SIG-M5 (cell line): ENCODE measurements at places on chromosomes 2 and 18.

DNA sequence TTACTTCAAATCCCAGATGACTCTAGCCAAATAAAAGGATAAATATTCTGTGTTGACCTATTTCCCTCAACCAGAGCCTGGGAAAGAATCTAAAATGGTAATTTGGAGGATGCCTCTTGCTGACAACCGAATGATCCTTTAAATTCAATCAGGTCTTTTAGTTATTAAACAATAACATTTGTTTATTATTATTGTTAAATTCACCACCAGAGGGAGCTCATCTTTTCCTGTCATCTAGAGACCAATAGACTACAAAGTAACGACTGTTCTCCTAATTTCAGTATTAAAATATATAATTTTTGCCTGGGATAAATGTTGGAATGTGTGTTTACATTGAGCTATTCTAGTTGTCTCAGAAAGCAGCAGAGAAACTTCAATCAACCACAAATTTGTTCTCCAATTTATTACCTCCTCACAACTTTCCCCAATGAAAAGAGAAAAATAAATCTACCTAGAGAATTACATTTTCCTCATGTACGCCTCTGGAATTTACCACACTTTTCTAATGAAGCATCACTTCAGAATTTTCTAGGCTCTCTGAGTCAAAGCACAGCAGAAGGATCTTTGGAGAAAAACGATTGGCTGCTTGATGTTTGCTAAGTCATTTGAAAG lies 142.7 kb downstream of the SCG2 start:
- DNase-seq, result no peak

DNA sequence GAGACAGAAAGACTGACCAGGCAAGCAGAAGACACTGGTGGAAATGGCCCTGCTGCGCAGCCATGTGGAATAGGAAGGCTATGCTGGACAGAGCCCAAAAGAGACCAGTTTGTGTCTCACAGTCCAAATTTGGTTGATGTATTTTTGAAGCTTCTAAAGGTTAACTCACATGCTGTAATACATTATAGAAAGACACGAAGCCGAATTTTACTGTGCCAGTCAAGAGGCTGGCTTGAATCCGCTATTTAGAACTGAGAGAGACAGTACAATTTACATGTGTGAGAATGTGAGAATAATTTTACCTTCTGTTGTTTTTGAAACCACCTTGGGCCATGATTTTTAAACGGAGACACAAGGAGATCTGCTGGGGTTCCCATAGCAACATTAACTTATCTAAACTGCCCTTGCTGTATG lies 113.6 kb downstream of the METTL8 start:
- no peak for DNase-seq

GRCh38 chr2:223051693-223052289 lies at the start of gene KCNE4:
KCNE4 (plus strand) TSS chr2:223052190; CDS start chr2:223052831, 641 bp downstream.
- DNase-seq, result no peak

DNA sequence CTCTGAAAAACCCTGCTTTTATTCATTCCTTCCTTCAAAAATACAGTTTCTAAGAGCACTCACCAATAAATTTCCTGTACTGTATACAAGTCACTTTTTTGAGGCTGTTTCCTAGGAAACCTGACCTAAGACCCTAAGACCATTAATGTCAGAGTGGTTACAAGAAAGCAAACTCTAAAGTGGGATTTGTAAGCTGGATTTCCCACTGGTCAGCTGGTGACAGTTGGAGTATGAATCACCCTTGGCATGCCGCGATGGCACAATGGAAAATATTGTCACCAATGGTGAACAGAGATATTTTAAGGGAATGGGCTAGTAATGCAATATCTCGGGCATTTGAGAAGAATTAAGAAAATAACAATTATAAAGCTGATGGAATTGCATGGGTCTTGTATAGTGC lies 101.9 kb downstream of the COL3A1 start:
- DNase-seq, result no peak

GRCh38 chr2:205460217-205460616 lies 222.1 kb upstream of the NRP2 start:
- DNase-seq, result no peak

DNA sequence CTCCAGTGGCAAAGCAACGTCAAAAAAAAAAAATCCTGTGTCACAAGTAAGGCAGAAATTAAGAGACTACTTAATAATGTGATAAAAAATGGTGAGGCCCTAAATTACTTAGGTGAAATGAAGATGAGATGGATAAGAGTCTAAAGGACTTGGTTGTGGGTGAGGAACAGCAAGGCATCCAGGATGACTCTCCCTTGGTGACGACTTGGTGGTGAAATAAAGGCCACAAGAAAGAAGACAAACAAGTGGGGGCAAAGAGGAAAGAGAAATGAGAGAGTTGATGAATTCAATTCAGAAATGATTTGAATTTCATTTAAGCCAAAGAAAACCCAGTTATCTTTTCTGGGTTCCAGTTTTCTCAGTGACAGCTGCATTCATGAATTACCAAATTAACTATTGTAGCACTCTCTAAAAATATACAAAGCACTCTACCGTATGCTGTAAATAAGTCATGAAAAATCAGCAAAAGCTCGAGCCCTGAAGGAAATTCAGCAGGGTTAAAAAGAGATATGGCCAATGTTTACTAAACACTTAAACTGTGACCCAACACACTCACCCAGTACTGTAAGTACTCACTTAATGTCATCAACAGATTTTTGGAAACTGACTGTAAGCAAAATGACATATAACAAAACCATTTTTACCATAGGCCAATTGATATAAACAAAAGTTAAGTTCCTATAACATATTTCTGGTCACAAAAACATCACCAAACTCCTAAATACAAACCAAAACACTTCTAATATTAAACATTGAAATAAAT lies 1.4 kb downstream of the METTL8 start:
- DNase-seq, result no peak

GRCh38 chr2:215425021-215425782 lies 10.7 kb downstream of the FN1 start:
- no peak for DNase-seq

DNA sequence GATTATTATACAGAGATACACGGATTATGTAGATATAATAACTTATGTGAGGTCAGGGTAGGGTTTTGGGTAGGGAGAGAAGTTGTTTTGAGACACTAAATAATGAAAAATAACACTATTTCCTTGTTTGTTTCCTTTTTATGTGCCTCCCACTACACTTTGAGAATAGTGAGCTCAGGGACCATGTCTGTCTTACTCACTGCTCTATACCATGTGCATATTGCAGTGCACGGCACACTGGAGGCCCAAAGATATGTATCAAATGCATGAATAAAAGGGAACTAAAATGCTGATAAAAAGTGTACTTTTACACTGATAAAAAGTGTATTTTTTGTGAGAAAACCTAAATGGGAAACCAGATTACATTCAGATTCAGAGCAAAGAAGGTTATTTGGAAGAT lies 151.4 kb upstream of the NABP1 start:
- no peak for DNase-seq

DNA sequence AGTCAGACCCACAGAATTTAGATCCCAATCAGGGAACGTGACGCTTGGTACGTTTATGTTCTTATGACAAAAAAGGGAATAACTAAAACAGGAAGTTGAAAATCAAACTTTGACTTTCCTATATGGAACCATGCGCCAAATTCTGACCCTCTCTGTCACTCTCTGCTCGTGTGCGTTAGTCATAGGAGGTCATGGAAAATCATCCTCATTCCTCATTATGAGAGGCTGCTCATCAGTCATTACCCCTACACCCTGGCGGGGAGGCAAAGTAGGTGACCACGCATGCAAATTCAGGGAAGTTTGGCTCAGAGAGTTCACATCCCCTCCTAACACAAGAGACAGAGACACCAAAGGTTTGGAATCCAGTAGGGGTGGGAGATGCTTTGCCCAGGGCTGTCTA lies 15.5 kb downstream of the IL1F10 start:
- no peak for DNase-seq

DNA sequence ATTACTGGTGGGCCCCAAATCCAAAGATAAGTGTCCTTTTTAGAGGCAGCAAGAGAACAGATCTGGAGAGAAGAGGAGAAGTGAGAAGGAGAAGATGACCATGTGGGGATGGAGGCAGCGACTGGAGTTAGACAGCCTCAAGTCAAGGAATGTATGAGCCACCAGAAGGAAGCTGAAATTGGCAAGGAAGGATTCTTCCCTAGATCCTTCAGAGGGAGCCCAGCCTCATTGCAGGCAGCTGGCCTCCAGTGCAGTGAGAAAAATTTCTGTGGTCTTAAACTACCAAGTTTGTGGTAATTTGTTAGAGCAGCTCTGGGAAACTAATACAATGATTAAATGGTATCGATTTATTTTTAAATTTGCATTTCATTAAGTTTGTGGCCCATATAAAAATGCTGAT lies 167.9 kb downstream of the NCKAP5 start:
- no peak for DNase-seq

GRCh38 chr18:513826-514530 lies 13.5 kb upstream of the COLEC12 start:
- DNase-seq, result no peak

DNA sequence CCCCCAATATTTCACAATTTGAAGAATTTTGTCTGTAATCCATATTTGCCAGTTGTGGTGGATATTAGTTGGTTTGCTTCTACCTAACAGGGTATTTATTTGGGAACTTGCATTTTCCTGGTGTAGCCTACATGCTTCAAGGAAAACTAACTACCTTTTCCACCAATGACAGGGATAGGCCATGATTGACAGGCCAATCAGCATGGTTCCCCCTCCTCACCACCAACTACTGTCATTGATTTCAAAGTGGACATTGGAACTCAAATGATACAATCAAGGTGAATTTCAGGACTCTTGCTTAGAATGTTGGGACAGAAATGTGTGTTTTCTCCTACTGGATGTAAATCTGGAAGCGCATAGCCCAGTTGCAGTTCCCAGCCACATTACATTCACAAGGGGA lies 10.1 kb upstream of the TANC1 start:
- DNase-seq, result no peak

GRCh38 chr2:79984476-79984875 lies 320.1 kb downstream of the LRRTM1 start:
- no peak for DNase-seq

DNA sequence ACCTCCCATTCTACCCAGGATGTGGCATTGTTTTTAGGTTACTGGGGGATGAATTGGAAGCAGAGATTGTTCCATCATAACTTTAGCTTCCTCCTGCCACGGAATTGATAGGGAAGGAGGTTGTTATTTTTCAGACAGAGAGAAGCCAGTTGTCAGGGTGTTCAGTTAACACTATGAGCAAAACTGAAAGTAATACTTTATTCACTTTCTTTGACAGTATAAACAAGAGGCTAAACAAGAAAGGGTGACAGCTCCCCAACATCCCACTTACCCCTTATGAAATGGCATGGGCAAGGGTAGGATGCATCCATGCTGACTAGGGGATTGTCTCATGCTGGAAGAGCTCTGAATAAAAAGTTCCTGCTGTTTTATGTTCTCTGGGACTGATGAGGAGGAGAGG lies 36.4 kb upstream of the GAREM1 start:
- no peak for DNase-seq

- DNase-seq, result no peak
These were observed 79.5 kb upstream of the MAP2 start for GRCh38 chr2:209344349-209344748.
